ENCODE measurements at places on chromosomes 16 and 17. TPM values are rescaled to one million over a fixed set of nuclear protein-coding genes. Genes with fewer than 3 reads are reported as not detected.

MRPS34 gene
- polyA plus RNA-seq = 156 TPM

SLC6A2 gene
- polyA plus RNA-seq = not detected

ITGAD gene
- polyA plus RNA-seq = not detected

KCNJ2 gene
- polyA plus RNA-seq = not detected

PRSS22 gene
- not detected for polyA plus RNA-seq

ASGR1 gene
- 0.50 TPM for polyA plus RNA-seq

KRTAP4-6 gene
- polyA plus RNA-seq = not detected

All from IgD-negative memory B cell (primary cell).